ENCODE measurements at places on chromosomes 12 and 14. TPM values are rescaled to one million over a fixed set of nuclear protein-coding genes. Genes with fewer than 3 reads are reported as not detected.
A peak's percentile ranks its signal among the peaks of the same experiment; 100 is the strongest.

Gene LRTM2
- total RNA-seq, result not detected

Gene FOXN4
- total RNA-seq, result not detected

Gene PMEL
- 0.42 TPM for total RNA-seq

Gene TAS2R30
- 3.7 TPM for total RNA-seq

Gene GAS2L3
- total RNA-seq, result 47.1 TPM

Gene BRMS1L
- 7.7 TPM for total RNA-seq

DNA sequence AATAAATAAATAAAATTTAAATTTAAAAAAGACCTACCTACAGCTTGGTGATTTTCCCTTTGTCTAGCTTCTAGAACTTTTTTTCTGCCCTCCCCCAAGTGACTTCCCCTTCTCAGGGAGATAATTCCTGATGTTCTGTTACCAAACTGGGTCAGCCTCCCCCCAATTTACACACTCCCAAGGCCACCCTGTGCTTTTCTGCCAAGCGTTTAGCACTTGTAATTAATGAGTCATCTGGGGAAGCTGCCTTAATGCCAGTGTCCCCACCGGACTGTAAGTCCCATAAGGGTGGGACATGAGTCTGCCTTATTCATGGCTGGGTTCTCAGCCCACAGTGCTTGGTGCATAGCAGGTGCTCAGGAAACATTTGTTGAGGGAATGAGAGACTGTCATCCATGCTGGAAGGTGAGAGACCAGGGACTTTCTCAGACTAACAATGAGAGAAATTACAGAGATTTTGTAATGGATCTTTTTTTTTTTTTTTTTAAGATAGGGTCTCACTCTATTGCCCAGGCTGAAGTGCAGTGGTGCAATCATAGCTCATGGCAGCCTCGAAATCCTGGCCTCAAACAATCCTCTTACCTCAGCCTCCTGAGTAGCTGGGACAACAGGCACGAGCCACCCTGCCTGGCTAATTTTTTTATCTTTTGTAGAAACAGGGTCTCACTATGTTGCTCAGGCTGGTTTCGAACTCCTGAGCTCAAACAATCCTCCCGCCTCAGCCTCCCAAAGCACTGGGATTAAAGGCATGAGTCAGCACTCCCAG lies 106.8 kb downstream of the PHETA1 start:
- H3K4me1 ChIP-seq, result no peaks in the 10 kb centered on the region
- no peak overlapping the region for H3K27ac ChIP-seq
- H3K36me3 ChIP-seq, result no peaks in the 10 kb centered on the region
- no peak overlapping the region for H3K4me3 ChIP-seq
- no peak for DNase-seq

DNA sequence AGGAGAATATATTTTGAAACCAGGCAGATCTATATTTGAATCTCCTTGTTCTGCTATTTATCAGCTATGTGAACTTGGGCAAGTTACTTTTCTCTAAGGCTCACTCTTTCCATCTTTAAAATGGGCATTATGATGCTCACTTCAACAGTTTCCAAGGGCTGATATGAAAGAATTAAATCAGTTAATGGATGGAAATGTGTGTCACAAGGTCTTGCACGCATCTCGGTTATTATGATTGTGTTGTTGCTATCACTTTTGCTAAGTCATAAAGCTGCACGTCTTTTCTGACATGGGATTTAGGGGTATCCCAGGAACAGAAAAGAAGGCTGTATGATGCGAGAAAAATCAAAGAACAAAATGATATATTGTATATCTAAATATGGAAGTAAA lies 721.5 kb upstream of the TBX3 start:
- no peak overlapping the region for H3K4me3 ChIP-seq
- no peak for DNase-seq
- H3K36me3 ChIP-seq, result no peaks in the 10 kb centered on the region
- H3K27ac ChIP-seq, result peak overlapping the region; percentile 27
- no peaks in the 10 kb centered on the region for H3K4me1 ChIP-seq

DNA sequence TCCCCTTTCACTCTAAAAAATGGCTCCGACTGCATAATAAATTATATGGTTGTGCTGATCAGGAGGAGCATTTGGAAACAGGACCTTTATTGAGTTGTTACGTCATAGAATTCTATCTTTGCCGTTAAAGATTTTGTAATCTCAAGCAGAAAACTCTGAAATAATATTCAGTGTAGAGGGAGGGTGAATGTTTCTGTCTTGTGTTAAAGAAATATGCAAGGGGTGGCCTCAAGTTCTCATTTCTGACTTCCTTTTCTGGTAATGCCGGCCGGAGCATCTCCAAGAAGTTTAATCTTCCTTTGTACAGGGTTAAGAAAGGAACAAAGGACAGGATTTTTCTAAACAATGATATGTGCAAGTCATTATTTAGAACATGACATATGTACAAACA lies 165.1 kb downstream of the SLC38A4 start:
- no peaks in the 10 kb centered on the region for H3K27me3 ChIP-seq
- peaks cover 59% of the 10 kb centered on the region for H3K4me1 ChIP-seq
- no peaks in the 10 kb centered on the region for H3K36me3 ChIP-seq
- no peak overlapping the region for H3K4me3 ChIP-seq
- no peak for DNase-seq

- H3K36me3 ChIP-seq, result no peaks in the 10 kb centered on the region
- DNase-seq, result no peak
- H3K4me3 ChIP-seq, result no peak overlapping the region
- peaks cover 5% of the 10 kb centered on the region for H3K4me1 ChIP-seq
- H3K27ac ChIP-seq, result no peak overlapping the region
Measured at GRCh38 chr12:13088496-13088895, 15.0 kb downstream of the GSG1 start.

DNA sequence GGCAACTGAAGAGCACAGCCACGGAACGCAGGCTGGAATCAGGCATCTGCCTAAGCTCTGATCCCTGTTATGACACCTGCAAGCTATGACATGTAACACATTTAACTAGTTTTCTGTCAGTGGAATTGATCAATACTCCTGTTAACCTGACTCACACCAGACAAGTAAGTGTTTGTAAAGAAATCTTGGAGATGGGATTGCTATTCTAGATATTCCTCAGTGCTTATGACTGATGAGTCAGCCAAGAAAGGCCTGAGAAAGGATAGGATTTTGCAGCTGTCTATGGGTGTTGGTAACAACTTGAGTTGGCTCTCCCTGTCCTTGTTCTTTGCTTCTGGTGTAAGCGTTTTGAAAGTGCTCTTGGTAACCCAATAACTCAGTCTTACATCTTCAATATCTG lies 110.5 kb downstream of the GPR135 start:
- H3K36me3 ChIP-seq, result peaks cover 8% of the 10 kb centered on the region
- H3K27me3 ChIP-seq, result no peaks in the 10 kb centered on the region
- H3K4me1 ChIP-seq, result no peaks in the 10 kb centered on the region
- no peak for DNase-seq

DNA sequence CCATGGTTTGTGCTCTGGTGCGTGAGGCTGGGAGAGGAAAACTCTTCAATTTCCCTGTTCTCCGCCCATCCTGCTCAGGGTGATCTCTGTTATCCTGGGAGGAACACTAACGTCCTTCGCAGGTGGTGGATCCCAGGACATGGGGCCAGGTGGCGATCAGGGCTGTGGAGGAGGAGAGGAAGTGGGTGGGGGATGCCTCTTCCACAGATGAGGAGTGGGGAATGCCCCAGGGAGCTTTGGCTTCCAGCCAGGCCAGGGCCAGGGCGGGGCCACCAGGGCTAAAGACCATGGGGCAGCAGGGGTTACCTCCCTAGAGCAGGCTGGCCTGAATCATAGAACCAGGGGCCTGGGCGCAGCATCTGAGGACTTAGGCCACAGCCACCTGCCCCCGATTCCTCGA lies 3.3 kb upstream of the KRT75 start:
- no peak overlapping the region for H3K4me3 ChIP-seq
- no peak overlapping the region for H3K27ac ChIP-seq
- H3K27me3 ChIP-seq, result no peaks in the 10 kb centered on the region

DNA sequence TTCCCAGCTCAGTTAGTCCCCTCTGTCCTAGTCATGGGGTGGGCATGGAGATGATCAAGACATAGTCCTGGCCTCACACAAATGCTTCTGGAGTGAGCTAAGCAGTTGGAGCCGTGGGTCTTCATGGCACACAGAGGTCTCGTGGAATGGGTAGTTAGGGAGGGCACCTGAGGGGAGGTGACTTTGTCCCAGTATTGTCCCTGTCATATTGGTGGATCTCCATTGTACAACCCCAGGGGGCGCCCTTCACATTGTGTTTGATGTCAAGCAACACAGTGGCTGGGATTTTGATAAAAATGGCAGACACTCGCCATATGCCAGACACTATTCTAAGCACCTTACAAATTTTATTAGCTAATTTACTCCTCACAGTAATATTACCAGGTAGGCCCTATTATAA lies 175.4 kb upstream of the LHX5 start:
- H3K4me1 ChIP-seq, result no peaks in the 10 kb centered on the region
- DNase-seq, result no peak
- H3K27me3 ChIP-seq, result no peaks in the 10 kb centered on the region
- no peaks in the 10 kb centered on the region for H3K36me3 ChIP-seq
- no peak overlapping the region for H3K27ac ChIP-seq

DNA sequence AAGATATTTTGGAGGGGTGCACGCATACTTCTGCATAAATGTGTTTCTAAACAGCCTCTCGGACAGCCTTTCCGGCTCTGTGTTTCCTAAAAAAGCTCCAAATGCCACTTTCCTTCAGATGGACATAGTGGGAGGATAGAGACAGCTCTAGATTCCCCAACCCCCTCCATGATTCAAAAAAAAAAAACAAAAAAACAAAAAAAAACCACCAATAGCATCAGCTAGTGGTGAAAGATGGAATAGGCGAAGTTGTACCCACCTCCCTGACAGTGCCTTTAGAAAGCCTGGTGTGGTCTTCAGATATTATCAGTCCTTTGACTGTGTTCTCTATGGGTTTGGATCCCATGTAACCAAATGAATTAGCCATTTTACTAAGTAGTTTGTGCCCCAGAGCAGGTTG lies 94.1 kb downstream of the PHETA1 start:
- H3K27ac ChIP-seq, result no peak overlapping the region
- no peak for DNase-seq
- no peak overlapping the region for H3K4me3 ChIP-seq
- no peaks in the 10 kb centered on the region for H3K4me1 ChIP-seq
- no peaks in the 10 kb centered on the region for H3K36me3 ChIP-seq

DNA sequence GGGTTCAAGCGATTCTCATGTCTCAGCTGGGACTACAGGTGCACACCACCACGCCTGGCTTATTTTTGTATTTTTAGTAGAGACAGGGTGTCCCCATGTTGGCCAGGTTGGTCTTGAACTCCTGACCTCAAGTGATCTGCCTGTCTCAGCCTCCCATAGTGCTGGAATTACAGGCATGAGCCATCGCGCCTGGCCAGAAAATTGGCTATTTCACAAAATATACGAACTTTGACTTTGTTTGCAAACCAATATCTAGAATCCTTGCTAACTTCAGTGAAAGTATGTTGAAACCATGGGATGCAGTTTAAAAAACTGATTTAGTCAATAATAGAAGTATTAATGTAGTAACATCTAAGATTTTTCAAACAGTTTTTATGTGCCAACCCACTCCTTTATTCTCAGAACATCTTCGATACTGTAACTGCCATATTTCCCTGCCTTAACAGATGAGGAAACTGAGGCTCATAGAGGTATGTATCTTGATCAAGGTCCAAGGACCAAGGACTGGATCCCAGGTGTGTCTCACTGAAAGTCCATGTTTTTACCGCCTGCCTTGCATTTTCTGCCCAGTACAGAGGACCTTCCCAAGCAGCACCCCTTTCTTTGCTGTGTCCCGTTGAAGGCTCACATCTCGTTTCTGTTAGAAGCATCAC lies 54.5 kb downstream of the SMOC1 start:
- DNase-seq, result no peak
- no peaks in the 10 kb centered on the region for H3K36me3 ChIP-seq
- H3K4me3 ChIP-seq, result no peak overlapping the region
- H3K27ac ChIP-seq, result no peak overlapping the region
- no peaks in the 10 kb centered on the region for H3K4me1 ChIP-seq
- peaks cover 18% of the 10 kb centered on the region for H3K27me3 ChIP-seq

- H3K4me3 ChIP-seq, result no peak overlapping the region
- no peak overlapping the region for H3K27ac ChIP-seq
- H3K27me3 ChIP-seq, result no peaks in the 10 kb centered on the region
Measured at GRCh38 chr12:75665216-75665615, 153.8 kb upstream of the KRR1 start.

- H3K4me3 ChIP-seq, result no peak overlapping the region
- H3K4me1 ChIP-seq, result peaks cover 31% of the 10 kb centered on the region
- no peak overlapping the region for H3K27ac ChIP-seq
Measured at GRCh38 chr14:103022002-103022684, 35.2 kb downstream of the CDC42BPB start.

DNA sequence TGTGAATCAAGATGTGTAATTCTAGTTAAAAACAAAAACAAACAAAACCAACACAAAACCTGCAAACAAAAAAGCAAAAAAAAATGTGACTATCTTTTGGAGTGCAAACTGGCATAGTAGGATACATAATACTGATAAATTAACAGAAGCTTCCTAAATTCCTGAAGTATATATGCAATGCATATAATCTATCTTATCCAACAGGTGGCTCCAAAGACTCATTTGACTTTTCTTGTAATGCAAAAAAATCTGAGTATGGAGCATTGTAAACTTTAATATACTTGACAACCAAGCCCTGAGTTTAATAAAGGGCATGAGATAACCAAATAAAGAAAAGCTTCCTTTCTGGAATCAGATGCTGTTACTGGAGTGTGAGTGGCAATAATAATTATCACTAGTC lies 1003.6 kb downstream of the FSCB start:
- no peaks in the 10 kb centered on the region for H3K36me3 ChIP-seq
- no peak overlapping the region for H3K27ac ChIP-seq
- no peak for DNase-seq

Measured in endothelial cell of umbilical vein (primary cell).